HFFc6 (cell line): ENCODE measurements at places on chromosomes 3 and 15. TPM values are rescaled to one million over a fixed set of nuclear protein-coding genes. Genes with fewer than 3 reads are reported as not detected.

- no peak for DNase-seq
These were observed 69.5 kb upstream of the VGLL4 start for GRCh38 chr3:11713171-11713570.

- no peak for DNase-seq
These were observed 155.3 kb upstream of the LPP start for GRCh38 chr3:187998611-187999010.

GRCh38 chr15:89377024-89377841 is 42.6 kb upstream of the POLG start:
- no peak for DNase-seq

Gene RETNLB
- not detected in 2 replicates for total RNA-seq

Gene CASR
- not detected in 3 replicates for total RNA-seq
